NCI-H2081 (cell line): ENCODE measurements at places on chromosomes 4 and X.

DNA sequence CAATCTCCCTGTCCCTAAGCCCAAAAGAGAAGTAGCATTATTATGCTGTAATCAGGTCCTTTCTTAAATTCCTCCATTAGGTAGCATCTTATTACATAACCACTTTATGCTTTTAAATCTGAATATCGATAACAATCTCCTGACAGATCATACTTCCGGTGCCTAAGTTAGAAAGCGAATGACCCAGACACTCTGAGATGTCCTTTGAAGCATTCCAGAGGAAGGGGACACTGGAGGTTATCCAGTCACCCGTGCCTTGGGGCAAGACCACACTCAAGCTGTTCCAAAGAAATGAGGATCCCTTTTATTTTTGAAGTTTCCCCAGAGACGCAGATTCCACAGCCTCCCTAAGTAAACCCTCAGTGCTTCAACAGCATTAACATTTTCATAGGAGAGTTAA lies 125.7 kb downstream of the PALLD start:
- DNase-seq = no peak

GRCh38 chrX:22047468-22047867 lies 15.3 kb downstream of the PHEX start:
- DNase-seq = no peak

GRCh38 chr4:2930758-2931511 lies 32.3 kb downstream of the NOP14 start:
- DNase-seq = no peak

DNA sequence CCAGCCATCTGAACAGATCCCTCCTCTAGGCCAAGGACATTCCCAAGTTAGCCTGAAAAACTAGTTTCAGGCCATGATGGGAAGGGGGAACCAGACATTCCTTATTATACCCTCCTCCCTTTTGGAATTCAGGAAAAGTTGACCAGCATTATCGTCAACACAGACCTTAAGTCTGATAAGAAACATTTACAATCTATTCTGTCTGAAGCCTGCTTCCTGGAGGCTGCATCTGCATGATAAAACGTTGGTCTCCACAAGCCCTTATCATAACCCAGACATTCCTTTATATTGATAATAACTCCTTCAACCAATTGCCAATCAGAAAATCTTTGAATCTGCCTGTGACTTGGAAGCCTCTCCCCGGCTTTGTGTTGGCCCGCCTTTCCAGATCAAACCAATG lies 44.3 kb downstream of the EFHC2 start:
- DNase-seq = no peak

DNA sequence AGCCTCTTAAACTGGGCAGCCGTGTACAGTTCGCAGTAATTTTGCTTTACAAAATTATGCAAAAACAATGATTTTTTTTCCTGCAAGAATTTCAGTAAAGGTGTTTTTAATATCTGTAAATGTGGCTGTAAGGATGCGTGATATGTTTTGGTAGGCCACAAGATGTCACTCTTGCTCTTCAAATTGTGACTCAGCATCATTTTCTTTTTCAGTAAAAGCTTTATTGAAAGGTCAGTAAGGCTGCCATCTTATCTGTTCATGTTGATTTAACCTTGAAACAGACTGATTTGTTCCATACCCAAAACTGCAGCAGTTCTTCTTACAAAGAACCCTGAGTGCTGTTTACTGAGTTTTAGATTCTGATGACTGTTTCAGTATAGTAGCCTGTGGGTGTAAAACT lies 39.9 kb downstream of the TXLNG start:
- peak; percentile 49 for DNase-seq

DNA sequence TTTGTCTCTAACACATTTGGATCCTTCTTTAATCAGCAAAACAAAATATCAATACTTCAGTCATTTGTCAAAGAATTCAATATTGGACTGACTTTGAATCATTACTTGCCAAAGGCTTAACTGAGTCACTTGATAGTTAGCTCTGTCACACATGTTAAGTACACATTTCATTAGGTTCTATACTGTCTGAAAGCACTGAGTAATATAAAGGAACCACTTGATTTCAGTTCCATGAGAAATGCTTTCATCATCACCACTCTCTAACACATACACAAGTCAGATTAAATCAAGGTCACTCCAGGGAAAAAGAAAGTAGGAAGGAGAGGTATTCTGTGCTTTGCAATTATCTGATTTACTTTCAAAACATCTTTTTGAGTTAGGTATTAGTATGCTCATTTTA lies 1233.1 kb downstream of the C4orf33 start:
- DNase-seq = no peak
